ENCODE measurements at places on chromosomes 2 and 18.

DNA sequence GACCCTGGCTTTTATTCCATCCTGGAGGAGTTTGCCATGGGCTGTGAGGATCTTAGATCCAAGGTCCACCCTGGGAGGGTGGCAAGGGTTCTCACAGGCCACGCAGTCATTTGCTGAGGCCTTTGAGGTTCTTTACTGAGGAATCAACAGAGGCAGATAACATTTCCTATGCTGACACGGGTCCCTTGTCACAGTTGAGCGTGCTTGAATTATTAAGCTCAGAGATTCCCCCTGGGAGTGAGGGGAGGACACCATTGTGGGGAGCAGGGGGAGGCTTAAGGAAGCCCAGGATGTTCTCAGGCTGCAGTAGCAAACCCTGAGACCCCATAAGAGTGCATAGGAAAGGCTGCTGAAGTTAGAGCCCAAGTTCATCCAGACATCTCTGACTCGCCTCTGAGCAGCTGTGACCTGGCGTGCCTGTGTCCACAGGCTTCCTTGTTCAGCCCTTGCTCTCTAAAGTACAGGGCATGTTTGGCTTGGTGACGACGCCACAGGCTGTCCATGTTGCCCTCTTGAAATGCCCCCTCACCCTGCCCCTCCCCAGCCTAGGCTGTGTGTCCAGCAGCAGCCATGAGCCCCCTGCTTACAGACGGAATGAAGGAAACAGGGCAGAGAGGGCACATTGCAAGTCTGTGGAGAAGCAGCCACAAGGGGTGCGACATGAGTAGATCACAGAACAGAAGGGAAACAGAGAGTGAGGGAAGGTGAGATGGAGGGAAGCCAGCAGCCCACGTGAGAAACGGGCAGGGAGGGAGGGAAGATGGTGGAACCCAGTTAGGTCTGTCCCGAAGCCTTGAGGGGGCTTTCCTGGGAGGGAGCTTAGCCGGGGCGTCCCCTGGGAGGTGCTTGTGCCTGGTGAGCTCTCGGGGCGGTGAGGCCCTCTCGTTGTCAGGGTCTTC, 34.0 kb downstream of the NAPG start:
- no peak for DNase-seq

DNA sequence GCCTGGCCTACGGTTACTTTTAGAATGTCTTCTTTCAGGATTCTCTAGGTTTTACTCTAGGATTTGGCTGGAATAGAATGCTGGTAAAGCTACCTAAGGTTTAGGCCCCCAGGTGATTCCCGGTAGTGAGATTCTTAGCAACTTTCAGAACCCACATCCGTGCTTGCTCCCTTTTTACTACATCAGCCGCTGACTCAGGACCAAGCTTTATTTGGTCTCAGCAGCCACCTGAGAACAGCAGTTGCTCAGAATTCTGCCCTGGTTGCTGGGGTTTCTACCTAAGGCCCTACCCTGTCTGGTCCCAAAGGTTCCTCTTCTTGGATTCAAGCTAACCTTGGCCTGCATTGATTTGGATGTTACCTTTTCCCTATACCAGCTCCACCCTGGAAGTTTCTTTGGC, 36.1 kb upstream of the NDUFV2 start:
- DNase-seq: no peak

GRCh38 chr18:74367905-74368304, 52.3 kb downstream of the C18orf63 start:
- DNase-seq: no peak

- no peak for DNase-seq
These were observed 8.2 kb upstream of the SPOPL start for GRCh38 chr2:138493334-138493733.

DNA sequence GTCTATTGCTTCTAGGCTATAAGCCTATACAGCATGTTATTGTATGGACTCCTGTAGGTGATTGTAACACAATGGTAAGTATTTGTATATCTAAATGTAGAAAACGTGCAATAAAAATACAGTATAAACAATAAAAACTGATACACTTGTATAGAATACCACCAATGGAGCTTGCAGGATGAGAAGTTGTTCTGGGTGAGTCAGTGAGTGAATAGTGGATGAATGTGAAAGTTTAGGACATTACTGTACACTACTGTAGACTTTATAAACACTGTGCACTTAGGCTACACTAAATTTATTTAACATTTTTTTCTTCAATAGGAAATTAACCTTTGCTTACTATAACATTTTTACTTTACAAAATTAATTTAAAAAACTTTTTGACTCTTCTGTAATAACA, 679.2 kb upstream of the ZNF804A start:
- DNase-seq: no peak

GRCh38 chr2:237060534-237061312, 25.0 kb upstream of the COPS8 start:
- no peak for DNase-seq

DNA sequence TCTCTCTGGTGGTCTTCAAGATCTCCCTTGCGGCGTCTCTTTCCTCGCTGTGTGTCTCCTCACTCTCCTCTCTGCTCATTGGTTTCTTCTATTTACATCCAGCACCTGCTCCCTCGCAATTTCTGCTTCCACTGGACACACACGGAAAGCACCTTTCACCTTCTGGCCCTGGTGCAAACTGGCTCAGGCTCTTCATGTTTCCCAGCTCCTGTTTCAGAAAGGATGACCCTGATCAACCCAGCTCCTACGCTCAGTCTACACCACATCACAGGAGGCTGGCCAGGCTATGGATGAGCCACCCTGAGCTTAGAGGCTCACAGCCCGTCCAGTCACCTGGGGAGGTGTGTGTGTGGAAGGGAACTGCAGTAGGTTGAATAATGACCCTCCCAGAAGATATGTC, 72.7 kb downstream of the MCFD2 start:
- DNase-seq: no peak

- no peak for DNase-seq
These were observed 50.1 kb downstream of the SPRED2 start for GRCh38 chr2:65382323-65382722.

DNA sequence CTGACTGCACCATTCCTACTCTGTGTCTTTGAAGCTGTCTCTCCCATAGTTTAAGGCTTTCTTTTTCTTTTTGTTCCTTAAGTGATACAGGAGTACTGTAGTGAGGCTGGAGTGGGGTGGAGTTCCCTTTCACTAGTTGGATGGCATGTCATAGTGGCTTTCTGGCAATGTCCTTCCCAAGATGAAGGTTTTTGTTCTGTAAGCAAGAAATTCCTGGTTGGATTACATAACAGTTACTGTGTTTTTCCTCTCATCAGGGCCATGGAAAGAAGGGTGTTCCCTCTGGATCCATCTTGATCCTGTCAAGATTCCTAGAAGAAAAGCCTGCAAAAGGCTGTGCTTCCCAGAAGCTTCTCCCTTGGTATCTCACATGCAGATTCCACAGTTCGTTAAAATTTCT, 84.2 kb downstream of the ACKR3 start:
- DNase-seq: no peak

GRCh38 chr2:219003979-219004378, 10.8 kb upstream of the CRYBA2 start:
- DNase-seq: no peak

DNA sequence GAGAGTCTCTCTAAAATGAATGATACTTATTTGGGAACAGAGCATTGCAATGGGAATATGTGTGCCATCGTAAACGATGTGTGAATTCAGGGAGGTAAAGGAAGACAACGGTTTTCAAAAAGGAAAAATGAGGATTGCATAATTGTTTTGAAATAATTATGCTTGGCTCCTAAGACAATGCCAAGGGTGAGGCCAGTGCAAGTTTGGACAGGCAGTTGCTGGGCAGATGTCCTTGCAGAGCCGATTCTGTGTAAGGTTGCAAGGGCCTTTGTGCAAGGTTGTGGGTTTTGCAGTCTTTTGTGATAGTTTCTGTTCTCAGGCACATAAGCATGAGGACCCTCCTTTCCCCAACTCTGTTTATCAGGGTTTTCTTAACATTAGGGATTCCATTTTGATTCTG, 70.0 kb upstream of the ZNF236 start:
- DNase-seq: no peak

DNA sequence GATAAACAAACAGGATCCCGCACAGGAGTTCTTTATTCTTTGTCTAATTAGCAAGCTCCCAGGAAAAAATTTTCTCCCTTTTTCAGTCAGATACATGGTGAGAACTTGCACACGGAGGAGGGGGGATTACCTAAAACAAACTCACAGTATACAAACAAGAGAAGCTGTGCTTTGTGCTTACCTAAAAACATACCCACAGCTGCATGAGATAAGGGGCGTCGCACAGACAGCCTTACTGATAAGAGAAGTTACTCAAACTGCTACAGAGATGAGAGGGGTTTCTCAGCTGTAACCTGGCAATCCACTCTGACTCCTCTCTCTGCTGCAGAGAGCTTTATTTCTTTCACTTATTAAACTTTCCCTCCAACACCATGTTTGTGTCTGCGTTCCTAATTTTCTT, 32.9 kb upstream of the ST3GAL5 start:
- DNase-seq: no peak

DNA sequence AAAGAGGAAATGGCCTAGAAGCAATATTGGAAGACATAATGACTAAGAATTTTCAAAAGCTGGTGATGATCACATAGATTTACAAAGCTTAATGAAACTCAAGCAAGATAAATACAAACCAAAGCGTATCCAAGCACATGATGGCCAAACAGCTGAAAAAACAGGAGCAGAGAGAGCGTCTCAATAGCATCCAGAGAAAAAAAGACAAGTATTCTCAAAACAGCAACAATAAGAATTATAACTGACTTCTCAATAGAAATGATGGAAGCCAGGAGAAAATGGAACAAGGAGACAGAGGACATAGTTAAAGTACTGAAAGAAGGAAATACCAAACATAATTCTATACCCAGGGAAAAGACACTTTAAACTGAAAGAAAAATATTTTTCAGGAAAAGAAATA, 437.2 kb upstream of the TNP1 start:
- no peak for DNase-seq

Measured in activated T-cell treated with anti-CD3 and anti-CD28 coated beads, Interleukin-2, amount 50 U/mL, for 1 hour (primary cell).